ENCODE measurements at places on chromosomes 6 and 20.

DNA sequence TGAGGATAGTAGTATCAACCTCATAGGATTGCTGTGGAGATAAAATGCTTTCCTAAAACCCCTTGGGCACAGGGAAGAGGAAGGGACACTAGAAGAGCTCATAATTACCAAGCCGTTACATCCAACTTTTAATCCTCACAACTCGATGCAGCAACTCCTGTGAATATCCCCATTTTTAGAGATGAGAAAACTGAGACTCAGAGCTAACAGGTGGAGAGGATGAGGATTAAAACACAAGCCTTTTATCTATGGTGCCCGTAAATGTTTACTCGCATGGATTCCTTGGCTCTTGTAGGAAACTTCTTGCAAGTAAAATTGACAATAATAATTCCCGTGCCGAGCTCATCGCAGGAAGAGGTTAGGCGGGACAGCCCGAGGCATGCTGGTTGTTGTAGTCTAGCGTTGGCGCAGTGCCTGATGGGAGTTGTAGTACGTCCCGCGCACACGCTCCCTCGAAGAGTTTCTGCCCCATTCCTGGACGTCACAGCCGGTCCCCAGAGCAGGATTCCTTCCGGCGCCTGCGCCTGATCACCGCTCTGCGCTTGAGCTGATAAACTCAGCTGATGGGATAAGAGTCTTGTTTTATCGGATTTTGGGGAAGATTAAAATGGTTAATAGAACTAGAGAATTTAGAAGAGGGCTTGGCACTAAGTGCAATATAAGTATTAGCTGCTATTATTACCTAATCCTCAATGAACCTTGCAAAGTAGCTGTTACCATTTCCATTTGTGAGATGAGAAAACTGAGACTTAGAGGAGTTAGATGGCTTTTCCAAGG lies 2.8 kb upstream of the UBE2V1 start:
- peak; percentile 99 for DNase-seq

GRCh38 chr6:103107985-103108384 lies 1714.5 kb downstream of the GRIK2 start:
- no peak for DNase-seq

DNA sequence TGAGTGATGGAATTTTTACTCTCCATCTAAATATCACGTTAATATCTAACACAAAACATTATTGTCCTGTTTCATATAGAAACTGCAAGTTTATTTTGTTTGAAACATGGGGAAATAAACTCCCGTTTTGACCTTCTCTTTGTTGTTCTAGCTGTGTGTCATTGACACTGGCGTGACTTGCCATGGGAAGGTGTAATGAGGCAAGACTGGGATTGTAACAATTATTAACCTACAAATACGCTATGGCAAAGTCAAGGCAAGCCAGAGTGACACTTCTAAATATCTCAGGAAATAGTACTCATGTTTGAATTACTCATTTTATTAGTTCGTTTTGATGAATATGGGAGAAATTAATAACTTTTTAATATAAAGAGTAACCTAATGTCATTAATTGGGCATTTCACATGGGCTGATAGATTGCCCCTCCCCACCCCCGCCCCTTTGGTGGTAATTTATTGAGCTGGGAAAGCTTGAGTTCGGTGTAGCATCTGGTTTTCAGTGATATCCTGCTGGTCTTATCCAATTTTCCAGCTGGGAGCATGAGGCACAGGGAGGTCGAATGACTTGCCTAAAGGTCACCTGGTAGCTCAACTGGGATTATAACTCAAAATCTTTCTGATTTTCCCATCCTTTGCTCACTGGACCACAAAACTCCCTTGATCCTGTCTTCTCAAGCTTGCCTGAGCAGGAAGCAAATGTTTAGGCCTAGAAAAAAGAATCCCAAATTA lies 380.6 kb upstream of the JAG1 start:
- no peak for DNase-seq

- DNase-seq: no peak
Measured at GRCh38 chr6:34334796-34335416, 57.6 kb downstream of the NUDT3 start.

DNA sequence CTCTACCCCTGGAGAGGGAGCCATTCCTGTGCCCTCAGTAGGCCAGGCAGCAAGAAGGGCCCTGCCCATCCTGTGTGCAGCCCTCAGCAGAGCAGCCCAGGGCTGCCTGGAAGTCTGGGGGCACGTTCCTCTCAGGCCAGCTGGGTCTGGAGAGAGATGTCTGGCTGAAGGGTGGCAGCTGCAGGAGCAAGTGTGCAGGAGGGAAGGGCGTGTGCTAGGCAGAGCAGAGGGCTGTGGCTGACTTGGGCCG lies 62.7 kb downstream of the NOL4L start:
- peak; percentile 53 for DNase-seq

- DNase-seq: no peak
Measured at GRCh38 chr20:1949347-1950100, 44.3 kb downstream of the PDYN start.

DNA sequence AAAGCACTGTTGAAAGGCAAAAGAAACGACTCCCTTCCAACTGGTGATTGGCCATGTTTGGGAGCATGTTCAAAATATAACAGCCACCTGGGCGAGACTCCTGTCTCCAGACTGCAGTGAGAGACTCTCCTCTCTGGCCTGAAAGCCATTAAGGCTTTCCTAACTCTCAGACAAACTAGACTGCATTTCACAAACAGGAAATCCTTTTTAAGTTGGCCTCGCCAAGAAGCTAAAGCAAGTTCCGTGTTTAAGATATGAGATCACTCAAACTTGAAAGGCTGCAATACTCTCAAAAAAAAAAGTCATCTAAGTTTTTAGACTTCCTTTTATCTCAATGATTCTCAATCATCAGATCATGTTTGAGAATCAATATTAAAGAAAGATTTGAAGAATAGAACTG lies 117.0 kb downstream of the TFAP2A start:
- no peak for DNase-seq

Data from hematopoietic multipotent progenitor cell treated with erythropoietin and hydrocortisone succinate and interleukin-3 and kit ligand, for 6 days (in vitro differentiated cells).